T-helper 1 cell (primary cell): ENCODE measurements at places on chromosomes 3 and 15.

- peak; percentile 3 for DNase-seq
These were observed 17.6 kb upstream of the ALDH1L1 start for GRCh38 chr3:126197854-126198584.

- no peak for DNase-seq
These were observed 54.7 kb downstream of the FAM98B start for GRCh38 chr15:38508647-38509046.

- DNase-seq: no peak
These were observed 44.9 kb upstream of the ABHD2 start for GRCh38 chr15:89043031-89044002.

DNA sequence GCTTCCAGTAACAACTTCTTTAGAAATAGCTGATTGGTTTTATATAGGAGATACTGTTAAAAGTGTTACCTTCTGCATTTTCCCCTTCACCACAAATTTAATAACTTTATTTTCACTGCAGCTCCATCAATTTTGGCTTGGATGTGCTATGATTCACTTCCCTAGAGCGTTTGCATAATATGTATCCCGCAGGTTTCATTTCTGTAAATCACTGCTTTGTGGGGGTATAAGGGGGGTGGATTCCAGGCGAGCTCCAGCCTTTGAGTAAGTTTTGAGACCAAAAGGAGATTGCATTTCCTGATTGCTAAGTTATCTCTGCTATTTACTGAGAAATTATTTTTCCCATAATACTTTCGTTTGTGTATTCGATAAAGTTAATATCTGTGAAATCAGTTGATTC lies 232.6 kb downstream of the TBL1XR1 start:
- DNase-seq: no peak

GRCh38 chr3:30988769-30989168 lies 94.3 kb upstream of the GADL1 start:
- DNase-seq: no peak

- DNase-seq: no peak
These were observed 118.7 kb downstream of the KCNH8 start for GRCh38 chr3:19267040-19267439.

DNA sequence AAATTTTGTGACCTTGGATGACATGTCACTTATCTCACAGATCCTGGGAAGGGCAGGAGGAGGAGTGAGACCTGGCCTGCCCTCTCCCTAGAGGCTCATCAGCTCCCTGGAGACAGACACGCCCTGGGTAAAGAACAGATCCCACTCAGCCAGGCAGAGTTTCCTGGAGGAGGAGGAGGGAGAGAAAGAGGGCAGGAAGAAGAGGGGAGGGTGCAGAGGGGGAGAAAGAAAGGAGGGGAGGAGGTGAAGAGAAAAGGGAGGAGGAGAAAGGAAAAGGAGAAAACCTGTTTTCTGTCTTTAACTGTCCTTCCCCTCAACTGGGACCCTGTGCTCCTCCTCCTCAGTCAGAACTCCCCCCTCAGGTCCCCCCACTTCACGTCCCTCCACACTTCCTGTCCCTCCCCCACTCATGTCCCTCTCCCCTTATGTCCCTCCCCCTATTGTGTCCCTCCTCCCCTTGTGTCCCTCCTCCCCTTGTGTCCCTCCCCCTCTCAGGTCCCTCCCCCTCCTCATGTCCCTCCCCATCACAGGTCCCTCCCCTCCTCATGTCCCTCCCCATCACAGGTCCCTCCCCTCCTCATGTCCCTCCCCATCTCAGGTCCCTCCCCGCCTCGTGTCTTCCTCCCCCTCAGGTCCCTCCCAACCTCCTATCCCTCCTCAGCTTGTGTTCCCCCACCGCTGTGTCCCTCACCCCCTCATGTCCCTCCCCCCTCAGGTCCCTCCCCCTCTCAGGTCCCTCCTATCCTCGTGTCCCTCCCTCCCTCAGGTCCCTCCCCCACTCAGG lies 52.3 kb upstream of the CGNL1 start:
- DNase-seq: no peak

DNA sequence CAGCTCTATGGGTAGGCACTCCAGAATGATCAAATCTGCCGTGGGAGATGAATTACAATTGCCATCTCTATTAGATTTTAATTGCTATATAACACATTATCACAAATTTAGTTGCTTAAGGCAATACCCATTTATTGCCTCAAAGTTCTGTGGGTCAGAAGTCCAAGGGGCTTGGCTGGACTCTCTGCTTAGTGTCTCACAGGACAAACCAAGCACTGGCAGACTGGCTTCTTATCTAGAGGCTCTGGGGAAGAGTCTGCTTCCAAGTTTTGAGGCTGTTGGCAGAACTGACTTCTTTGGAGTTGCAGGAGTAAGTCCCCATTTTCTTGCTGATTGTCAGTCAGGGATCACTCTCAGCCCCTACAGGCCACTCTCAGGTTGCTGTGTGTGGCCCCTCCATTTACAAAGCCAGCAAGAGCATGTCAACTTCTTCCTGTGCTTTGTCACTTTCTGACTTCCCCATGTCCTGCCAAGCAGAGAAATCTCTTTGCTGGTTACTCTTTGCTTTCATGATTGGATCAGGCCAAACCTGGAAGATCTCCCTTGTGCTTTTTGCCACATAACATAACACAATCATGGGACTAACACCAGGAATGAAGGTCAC lies 93.5 kb upstream of the PRICKLE2 start:
- DNase-seq: no peak

- DNase-seq: peak; percentile 24
These were observed 2.8 kb downstream of the SQOR start for GRCh38 chr15:45637552-45638033.

GRCh38 chr15:41019174-41019573 lies 65.9 kb downstream of the CHAC1 start:
- DNase-seq: no peak

DNA sequence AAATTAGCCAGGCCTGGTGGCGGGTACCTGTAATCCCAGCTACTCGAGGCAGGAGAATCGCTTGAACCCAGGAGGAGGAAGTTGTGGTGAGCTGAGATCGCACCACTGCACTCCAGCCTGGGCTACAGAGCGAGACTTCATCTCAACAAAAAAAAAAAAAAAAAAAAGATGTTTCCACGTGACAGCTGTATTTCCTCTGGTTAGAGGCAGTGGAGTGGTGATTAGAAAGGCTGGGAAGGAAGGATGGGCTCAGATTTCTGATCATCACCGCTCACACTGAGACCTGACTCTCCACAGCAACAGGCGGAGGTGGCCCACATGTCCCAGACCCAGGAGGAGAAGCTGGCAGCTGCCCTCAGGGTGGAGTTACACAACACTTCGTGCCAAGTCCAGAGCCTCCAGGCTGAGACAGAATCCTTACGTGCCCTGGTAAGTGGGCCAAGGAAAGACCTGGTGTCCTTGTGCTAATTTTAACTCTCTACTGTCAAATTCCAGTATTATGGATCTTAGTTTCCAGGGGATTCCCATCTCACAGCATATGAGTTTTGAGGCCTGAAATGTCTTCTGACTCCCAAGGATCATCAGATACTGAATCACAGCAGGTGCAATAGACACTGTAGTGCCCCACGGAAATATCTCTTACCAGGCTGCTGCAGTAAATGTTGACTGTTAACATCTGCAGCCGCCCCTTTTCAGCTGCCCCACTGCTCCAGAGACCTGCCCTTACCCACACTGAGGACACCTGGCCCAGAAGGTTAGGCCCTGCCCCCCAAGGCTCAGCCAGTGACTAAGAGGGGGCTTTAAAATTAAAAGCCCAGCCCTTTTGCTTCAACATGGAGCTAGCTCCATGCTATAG lies 66.9 kb downstream of the BFSP2 start:
- no peak for DNase-seq

- DNase-seq: no peak
These were observed 13.0 kb downstream of the SUCLG2 start for GRCh38 chr3:67641451-67641850.

- DNase-seq: no peak
These were observed 340.4 kb upstream of the ICE2 start for GRCh38 chr15:60819360-60819759.

DNA sequence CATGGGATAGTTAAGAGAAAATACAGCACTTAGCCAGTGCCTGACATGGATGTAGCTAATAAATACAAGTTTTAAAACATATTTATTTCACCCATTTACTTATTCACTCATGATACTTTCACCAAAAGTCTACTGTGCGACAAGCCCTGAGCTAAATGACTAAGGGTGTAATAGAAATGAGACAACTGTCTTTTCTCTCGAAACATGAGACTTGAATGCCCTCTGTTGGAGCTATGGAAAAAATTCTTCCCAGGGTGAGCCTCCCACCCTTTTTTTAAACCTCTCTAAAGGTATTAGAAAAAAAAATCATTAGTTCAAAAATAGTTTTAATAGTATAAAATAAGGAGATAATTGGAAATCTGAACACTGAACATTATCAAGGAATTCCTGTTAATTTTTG lies 24.3 kb upstream of the RPL14 start:
- DNase-seq: no peak

- no peak for DNase-seq
These were observed 305.5 kb upstream of the DPH6 start for GRCh38 chr15:35851491-35851890.

DNA sequence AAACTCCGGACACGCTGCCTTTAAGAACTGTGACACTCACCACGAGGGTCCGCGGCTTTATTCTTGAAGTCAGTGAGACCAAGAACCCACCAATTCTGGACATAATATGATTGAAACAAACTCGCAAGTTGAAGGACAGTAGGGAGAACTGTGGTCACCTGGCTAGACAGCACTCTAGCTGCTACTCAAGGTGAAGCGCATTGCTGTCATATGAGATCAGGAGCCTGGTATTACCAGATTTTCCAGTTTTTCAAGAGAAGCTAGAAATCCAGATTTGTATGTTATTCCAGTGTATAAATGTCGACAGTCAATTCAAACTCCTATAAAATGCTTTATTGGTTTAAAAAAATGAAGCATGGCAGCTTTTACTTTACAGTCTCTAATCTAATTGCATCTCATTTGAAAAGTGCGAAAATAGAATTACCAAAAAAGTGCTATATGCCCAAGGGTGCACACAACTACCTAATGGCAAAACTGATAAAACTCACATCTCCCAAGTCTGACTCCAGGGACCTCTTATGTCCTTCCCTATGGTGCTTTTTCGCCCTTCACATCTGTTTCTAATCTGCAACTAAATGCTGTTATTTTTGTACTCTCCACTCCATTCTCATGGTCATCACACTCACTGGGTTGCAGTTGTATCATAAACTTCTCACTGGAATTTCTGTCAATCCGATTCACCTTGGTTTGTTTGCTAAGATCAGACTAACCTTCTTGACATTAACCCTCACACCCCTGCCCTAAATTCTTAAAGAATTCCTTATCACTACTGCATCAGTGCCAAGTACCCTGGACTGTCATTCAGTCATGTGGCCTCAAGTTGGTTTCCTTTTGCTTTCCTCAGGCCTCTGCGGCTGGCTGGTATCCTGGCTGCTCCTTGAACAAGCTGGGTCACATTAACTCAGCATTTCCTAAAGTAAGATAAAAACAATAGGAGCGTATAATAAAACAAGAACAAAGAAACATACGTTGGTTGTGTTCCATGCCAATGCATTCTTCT lies 31.5 kb upstream of the ARHGEF26 start:
- DNase-seq: no peak

- no peak for DNase-seq
These were observed 49.8 kb downstream of the USP50 start for GRCh38 chr15:50496692-50497091.

GRCh38 chr3:172782235-172782634 lies 31.7 kb downstream of the ECT2 start:
- no peak for DNase-seq

- no peak for DNase-seq
These were observed 31.1 kb downstream of the TMEM212 start for GRCh38 chr3:171874251-171874681.

DNA sequence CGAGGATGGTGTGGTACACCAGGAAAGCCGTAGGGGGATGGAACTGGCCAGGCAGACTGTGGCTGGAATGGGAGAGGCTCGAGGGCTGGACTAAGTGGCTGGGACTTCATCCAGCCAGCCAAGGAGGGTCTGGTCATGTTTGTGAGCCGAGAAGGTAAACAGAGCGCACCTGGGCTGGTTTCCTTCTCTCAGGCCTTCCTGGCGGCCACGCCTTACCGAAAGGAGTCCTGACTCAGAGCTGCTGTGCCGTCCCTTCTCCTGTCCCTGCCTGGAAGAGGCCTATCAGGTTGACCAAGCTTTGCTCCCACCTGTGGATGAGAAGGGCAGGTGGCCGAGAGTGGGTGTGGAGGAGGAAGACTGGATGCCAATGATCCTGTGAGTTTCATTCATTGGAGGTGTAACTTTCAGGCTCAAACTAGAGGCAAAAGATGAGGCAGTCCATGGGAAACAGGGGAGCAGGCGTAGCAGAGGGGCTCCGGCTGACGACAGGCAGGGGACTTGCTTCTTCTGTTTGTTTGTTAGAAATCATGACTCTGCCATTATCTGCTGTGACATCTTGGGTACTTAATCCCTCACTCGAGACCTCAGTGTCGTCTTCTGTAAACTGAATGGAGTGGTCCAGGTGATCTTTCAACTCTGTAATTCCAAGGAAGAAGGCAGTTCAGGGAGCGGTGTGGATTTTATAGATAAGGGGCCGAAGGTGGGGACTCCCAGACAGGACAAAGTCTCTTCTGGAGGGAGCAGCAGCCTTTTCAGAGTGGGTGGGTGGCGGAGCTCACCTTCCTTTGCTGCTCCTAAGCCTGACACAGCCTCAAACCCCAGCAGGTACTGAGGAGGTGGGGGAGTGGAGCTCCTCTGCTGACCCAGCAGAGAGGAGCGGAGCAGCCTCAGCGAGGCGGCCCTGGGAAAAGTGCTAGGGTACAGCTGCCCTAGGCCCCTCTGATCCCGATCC lies 71.8 kb upstream of the GATM start:
- no peak for DNase-seq

DNA sequence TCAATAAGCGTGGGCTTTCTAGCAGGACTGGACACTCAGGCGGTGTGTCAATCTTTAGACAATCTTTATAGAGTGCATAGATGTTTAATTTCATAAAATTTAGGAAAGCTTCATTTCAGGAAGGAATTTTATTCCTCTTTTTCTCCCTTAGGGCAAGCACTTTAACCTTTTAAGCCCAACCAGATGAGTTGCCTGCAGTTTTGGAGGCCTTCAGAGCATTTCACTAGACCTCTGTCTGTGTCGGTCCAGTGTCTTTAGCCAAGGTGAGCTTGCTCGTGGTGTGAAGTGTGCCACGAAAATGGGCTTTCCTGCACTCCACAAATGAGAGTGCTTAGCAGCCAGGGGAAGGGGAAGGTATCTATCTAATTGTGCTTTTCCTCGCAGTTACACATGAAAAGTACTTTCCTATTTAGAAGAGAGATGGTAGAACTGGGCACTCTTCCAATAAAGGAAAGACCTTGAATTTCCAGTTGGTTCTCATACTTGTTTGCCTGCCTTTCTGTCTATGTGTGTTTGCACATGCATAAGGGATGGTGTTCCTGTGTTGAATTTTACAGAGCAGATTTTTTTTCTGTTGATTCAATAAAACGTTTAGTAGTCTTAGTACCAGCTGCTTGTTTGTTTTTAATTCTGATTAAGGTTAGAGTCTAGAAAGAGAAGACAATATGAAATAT lies 53.6 kb downstream of the FEZF2 start:
- DNase-seq: no peak
